CD4-positive, alpha-beta memory T cell (primary cell): ENCODE measurements at places on chromosomes 5 and 9. TPM values are rescaled to one million over a fixed set of nuclear protein-coding genes. Genes with fewer than 3 reads are reported as not detected.
A peak's percentile ranks its signal among the peaks of the same experiment; 100 is the strongest.

GIN1 gene
- 14.8 TPM for total RNA-seq

OR4F3 gene
- total RNA-seq = not detected

THBS4 gene
- 0.29 TPM for total RNA-seq

CNTLN gene
- total RNA-seq = 0.11 TPM

DNAH5 gene
- not detected for total RNA-seq

IFNE gene
- total RNA-seq = not detected

HK3 gene
- 1.5 TPM for total RNA-seq

CEP120 gene
- 70.0 TPM for total RNA-seq

FRMD3 gene
- 1.3 TPM for total RNA-seq

DNA sequence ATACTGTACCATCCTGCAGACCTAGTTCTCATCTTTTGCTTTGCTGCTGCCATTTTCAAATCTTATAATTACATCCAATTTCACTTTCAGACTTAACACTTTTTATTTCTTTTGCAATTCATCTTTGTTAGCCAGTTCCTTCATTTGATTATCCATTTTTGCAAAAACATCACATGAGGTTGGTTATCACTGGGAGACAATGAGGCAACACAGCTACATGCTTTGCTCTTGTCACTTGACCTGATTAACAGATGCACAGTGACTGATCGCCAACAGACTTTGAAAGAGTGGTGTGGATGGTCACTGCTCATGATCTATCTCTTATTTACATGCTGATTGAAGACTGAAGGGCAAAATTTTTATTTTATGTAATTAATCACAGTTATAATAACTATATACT lies 17.0 kb upstream of the RNF20 start:
- H3K4me1 ChIP-seq = no peaks in the 10 kb centered on the region
- no peak overlapping the region for H3K4me3 ChIP-seq
- no peak overlapping the region for H3K27ac ChIP-seq
- no peaks in the 10 kb centered on the region for H3K36me3 ChIP-seq

- no peaks in the 10 kb centered on the region for H3K4me1 ChIP-seq
- H3K27me3 ChIP-seq = no peaks in the 10 kb centered on the region
- no peak for DNase-seq
Observed at GRCh38 chr9:108443741-108444140, 412.0 kb downstream of the ACTL7B start.

DNA sequence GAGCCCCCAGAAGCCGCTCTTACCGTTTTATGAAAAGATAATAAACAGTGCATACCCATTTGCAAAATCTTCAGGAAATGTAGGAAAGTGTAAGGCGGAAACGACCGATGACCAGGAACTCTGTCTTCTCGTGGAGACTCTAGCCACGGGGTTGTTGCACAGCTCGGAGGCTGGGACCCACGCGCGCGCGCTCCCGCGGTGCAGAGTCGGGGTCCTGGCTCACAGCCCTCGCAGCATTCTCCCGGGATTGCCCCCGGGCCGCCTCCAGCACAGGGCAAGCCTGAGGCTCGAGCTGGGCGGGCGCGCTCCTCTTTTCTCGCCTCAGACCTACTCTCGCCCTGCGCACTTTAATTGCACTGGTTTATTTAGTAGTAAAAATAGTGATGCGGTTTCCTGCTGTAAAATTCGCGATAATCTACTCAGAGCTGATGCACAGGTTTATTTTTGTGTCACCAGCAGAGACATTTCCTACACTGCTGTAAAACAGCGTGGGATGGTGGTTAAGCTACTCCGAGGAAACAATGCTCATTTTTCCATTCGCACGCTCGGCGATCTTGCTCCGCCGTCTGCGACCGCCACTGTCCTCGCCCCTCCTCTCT lies 15.5 kb downstream of the TRIM7 start:
- peaks cover 24% of the 10 kb centered on the region for H3K4me1 ChIP-seq
- H3K36me3 ChIP-seq = no peaks in the 10 kb centered on the region
- no peaks in the 10 kb centered on the region for H3K27me3 ChIP-seq
- H3K27ac ChIP-seq = peak overlapping the region; percentile 79

DNA sequence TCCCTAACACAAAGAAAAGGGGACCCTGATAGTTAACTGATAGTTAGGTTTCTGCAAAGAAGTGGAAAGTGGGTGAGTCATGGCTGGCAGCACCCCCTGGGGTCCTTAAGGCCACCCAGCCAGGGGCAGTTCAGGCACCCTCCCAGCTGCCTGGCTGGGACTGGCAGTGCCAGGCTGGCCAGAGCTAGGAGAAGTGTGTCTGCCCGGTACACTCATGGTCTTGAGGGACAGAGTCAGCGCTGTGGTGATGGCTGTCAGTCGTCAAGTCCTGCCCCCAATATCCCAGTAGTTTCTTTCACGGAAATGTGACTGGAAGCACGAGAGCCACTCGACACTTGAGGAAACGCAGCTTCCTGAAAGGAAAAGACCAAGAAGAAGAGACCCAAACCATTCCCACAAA lies 22.3 kb upstream of the CNOT6 start:
- no peak for DNase-seq
- no peaks in the 10 kb centered on the region for H3K36me3 ChIP-seq
- H3K4me1 ChIP-seq = no peaks in the 10 kb centered on the region

- H3K4me1 ChIP-seq = no peaks in the 10 kb centered on the region
- no peaks in the 10 kb centered on the region for H3K27me3 ChIP-seq
- no peak overlapping the region for H3K27ac ChIP-seq
- H3K36me3 ChIP-seq = no peaks in the 10 kb centered on the region
- DNase-seq = no peak
Observed at GRCh38 chr5:116859666-116860320, 285.2 kb upstream of the SEMA6A start.

- H3K27me3 ChIP-seq = no peaks in the 10 kb centered on the region
- no peak overlapping the region for H3K4me3 ChIP-seq
- H3K36me3 ChIP-seq = no peaks in the 10 kb centered on the region
- no peaks in the 10 kb centered on the region for H3K4me1 ChIP-seq
- DNase-seq = no peak
- no peak overlapping the region for H3K27ac ChIP-seq
Observed at GRCh38 chr5:93821891-93822415, 80.6 kb upstream of the POU5F2 start.

DNA sequence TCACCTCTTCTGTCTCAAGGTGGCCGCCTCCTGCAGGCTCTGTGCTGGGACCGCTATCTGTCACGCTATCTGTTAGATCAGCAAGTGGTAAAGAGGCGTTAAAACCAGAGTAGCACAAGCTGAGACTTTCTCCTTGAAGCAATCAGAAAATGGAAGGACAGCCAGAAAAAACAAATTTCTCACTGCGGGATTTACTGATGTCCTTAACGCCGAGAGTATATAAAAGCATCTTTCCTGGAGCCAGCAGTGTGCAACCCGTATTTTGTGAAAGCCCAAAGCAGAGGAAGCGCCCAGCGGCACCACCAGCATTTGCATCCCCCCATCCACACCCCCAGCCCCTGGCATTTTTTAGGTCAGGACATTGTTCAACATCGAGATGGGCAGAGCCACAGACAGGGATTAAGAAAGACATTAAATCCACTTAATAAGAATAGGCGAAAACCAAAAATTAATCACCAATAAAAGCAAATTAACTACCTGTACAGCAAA lies 48.6 kb downstream of the DUSP1 start:
- H3K27ac ChIP-seq = no peak overlapping the region
- H3K36me3 ChIP-seq = no peaks in the 10 kb centered on the region
- H3K27me3 ChIP-seq = no peaks in the 10 kb centered on the region
- H3K4me3 ChIP-seq = no peak overlapping the region
- peak; percentile 74 for DNase-seq

GRCh38 chr9:136197084-136197875 lies 7.6 kb downstream of the LHX3 start:
- no peak overlapping the region for H3K4me3 ChIP-seq
- H3K4me1 ChIP-seq = no peaks in the 10 kb centered on the region
- no peak for DNase-seq

GRCh38 chr9:9341203-9341602 lies 1271.6 kb downstream of the PTPRD start:
- no peak for DNase-seq
- H3K27ac ChIP-seq = no peak overlapping the region
- no peaks in the 10 kb centered on the region for H3K27me3 ChIP-seq
- H3K36me3 ChIP-seq = no peaks in the 10 kb centered on the region
- no peaks in the 10 kb centered on the region for H3K4me1 ChIP-seq

- no peak for DNase-seq
- H3K27me3 ChIP-seq = no peaks in the 10 kb centered on the region
- H3K4me3 ChIP-seq = no peak overlapping the region
- H3K36me3 ChIP-seq = no peaks in the 10 kb centered on the region
Observed at GRCh38 chr5:54521856-54522479, 4.4 kb downstream of the SNX18 start.

DNA sequence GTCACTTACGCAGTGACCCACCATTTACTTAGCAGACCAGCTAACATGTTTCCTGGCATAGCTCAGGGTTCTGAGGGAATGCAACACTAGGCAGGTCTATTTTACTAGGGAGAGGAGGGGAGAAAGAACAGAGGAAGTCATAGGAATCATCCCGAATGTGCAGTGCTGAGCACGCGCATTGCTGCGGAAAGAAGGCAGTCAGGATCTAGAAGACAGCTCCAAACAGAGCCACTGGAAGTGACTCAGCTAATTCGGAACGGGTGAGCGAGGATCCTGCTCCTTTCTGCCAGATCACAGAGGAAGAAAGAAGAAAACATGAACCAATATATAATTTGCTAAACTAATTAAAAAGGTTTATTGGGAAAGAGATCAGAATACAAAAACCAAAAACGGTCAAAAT lies 339.8 kb downstream of the EFNA5 start:
- no peak for DNase-seq
- H3K4me1 ChIP-seq = no peaks in the 10 kb centered on the region
- no peaks in the 10 kb centered on the region for H3K36me3 ChIP-seq
- H3K27ac ChIP-seq = no peak overlapping the region
- no peaks in the 10 kb centered on the region for H3K27me3 ChIP-seq

- H3K4me1 ChIP-seq = no peaks in the 10 kb centered on the region
- no peaks in the 10 kb centered on the region for H3K27me3 ChIP-seq
- no peak overlapping the region for H3K4me3 ChIP-seq
- no peak overlapping the region for H3K27ac ChIP-seq
Observed at GRCh38 chr9:4196376-4196775, 103.5 kb downstream of the GLIS3 start.

DNA sequence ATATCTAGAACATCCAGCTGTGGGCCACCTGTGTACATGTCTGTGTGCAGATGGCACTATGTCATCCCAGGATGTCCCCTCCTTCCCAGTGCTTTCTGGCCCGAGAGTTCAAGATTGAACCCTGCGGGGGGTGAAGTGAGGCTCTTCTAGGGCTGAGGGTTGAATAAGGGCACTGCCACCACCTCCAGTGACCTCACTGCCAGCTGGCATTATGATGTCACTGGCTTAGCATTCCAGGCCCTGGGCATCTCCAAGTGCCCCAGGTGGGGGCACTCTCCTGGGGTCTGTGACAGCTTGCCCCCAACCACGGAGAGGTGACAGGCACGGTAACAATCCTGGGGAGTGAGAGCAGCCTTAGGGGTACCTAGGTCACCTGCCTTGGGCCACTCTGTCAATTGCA lies 27.1 kb downstream of the CXXC5 start:
- no peak for DNase-seq
- H3K36me3 ChIP-seq = no peaks in the 10 kb centered on the region
- H3K27me3 ChIP-seq = no peaks in the 10 kb centered on the region
- H3K27ac ChIP-seq = no peak overlapping the region

DNA sequence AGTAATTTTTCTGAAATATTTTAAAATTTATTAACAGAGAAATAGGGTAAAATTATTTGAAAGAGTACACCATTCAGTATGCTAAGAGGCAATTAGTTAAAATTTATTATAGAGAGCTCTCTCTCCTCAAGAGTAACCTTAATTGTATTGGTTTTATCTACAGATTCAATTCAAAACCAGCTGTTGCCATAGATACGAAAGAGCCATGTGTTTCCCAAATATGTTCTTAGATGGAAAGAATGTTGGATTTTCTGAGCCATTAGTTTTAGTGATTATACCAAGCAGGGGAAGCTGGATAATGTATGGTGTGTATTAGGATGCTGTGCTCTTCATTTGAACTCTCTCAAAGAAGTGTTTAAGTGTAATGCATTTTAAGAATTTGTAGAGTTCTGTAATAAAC lies 27.8 kb downstream of the C7 start:
- no peaks in the 10 kb centered on the region for H3K36me3 ChIP-seq
- DNase-seq = no peak
- H3K27me3 ChIP-seq = no peaks in the 10 kb centered on the region
- H3K27ac ChIP-seq = no peak overlapping the region

DNA sequence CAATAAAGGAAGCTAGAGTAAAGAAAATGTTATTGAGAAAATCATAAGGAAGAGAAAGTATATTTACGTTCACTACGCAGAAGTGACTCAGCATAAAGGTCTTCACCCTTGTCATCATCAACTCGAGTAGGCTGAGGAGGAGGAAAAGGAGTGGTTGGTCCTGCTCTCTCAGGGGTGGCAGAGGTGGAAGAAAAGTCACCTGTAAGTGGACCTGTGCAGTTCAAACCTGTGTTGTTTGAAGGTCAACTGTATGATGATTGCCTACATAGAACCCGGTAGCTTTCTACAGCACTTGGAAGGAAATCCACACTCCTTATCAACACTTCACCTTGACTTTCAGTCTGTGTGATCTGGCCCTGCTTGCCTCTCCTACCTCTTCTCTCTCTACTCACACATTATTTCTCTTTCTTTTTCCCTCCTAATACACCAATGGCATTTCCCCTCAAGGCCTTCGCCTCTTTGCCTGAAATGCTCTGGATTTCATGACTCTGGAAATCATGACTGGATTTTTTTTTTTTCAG lies 109.3 kb upstream of the CPEB4 start:
- no peaks in the 10 kb centered on the region for H3K27me3 ChIP-seq
- DNase-seq = no peak
- H3K4me1 ChIP-seq = peaks cover 16% of the 10 kb centered on the region
- no peaks in the 10 kb centered on the region for H3K36me3 ChIP-seq

DNA sequence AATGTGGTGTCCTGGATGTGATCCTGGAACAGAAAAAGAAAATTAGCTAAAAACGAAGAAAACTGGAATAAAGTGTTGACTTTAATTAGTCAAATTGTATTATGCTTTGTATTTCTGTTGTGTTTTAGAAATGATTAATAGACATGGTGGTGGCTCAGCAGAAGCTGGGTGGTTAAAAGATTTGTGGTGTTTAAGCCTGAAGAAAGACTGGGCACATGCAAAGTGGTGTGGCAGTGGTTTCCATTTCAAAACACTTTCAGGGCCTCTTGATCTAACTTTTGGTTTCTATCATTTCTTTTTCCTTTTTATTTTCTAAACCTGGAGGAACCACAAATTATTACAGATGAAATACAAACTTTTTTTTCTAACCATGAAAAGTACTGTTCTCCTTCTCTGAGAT lies 44.1 kb downstream of the ADGRV1 start:
- H3K27me3 ChIP-seq = no peaks in the 10 kb centered on the region
- no peak for DNase-seq
- H3K36me3 ChIP-seq = no peaks in the 10 kb centered on the region

DNA sequence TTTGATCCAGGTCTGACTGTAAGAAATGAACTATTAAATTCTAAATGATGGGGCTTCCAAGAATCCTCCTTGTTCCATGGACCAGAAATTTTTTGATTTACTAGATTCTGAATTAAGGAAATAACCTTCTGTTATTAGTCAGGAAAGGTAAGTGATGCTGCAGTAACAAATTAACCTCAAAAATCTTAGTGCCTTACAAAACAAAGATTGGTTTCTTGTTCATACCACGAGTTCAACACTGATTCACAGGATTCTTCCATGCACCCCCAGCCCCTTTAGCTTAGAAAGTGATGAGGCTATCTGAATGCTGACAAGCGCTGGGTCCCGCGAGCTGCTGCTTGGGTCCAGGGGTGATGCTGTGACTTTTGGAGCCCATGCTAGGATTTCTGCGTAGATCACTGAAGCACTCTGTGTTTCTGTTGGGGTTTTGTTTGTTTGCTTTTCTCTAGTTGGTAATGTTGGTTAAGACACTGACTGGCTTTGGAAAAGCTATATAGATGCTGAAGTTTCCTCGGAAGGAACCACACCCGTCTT lies 52.3 kb downstream of the COL15A1 start:
- no peak overlapping the region for H3K4me3 ChIP-seq
- no peaks in the 10 kb centered on the region for H3K27me3 ChIP-seq
- H3K36me3 ChIP-seq = no peaks in the 10 kb centered on the region
- no peak for DNase-seq
- H3K27ac ChIP-seq = no peak overlapping the region
